ENCODE measurements at places on chromosomes 12 and 14.

DNA sequence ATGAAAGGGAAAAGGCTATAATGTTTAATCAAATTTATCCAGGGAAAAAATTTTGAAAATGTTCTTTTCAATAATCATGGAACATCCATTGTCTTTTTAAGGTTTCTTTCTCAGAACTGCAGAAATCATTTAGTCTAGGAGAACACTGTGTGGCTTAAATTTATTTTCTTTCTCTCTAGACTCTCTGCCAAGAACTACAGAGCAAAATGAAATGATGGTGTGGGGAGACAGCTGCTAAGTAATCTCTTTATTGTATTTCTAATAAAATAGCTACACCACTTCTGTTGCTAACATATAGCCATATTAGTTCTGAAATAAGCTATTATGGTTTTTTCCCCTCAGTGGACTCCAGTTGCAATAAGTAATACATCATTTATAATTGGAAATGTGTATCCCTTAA lies 120.9 kb downstream of the EFCAB11 start:
- no peak for DNase-seq

- DNase-seq: no peak
Measured at GRCh38 chr14:52370406-52370935, 56.4 kb downstream of the PTGER2 start.

- DNase-seq: no peak
Measured at GRCh38 chr12:6199531-6200255, 507 bp upstream of the CD9 start.

GRCh38 chr14:100056964-100057795 lies 8.0 kb upstream of the EVL start:
- DNase-seq: no peak

- no peak for DNase-seq
Measured at GRCh38 chr14:105894125-105894977, 368.0 kb downstream of the TMEM121 start.

DNA sequence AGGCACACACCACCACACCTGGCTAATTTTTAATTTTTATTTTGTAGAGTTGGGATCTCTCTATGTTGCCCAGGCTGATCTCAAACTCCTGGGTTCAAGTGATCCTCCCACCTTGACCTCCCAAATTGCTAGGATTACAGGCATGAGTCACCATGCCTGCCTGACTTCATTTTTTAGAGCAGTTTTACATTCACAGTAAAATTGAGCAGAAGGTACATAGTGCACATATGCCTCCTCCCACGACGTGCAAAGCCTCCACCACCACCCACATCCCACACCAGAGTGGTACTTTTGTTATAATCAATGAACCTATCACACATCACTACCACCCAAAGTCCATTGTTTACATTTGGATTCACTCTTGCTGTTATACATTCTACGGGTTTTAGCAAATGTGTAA lies 62.5 kb upstream of the PLEKHG3 start:
- no peak for DNase-seq

- no peak for DNase-seq
Measured at GRCh38 chr12:40614923-40615322, 77.3 kb upstream of the CNTN1 start.

DNA sequence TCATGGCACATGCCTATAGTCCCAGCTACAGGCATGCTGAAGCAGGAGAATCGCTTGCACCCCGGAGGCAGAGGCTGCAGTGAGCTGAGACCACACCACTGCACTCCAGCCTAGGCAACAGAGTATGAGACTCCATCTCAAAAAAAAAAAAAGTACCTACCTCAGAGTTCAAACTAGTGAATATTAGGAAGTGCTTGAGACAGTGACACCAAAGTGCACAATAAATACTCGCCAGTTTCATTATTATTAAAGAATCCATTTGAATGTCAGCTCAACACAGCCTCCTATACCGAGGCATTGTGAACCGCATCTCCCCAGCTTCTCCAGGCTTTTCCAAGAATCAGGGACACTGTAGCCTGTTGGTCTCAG lies 5.0 kb downstream of the GAPDH start:
- DNase-seq: no peak
